ELF-1 (cell line): ENCODE measurements at places on chromosomes 5 and 9.
A peak's percentile ranks its signal among the peaks of the same experiment; 100 is the strongest.

DNA sequence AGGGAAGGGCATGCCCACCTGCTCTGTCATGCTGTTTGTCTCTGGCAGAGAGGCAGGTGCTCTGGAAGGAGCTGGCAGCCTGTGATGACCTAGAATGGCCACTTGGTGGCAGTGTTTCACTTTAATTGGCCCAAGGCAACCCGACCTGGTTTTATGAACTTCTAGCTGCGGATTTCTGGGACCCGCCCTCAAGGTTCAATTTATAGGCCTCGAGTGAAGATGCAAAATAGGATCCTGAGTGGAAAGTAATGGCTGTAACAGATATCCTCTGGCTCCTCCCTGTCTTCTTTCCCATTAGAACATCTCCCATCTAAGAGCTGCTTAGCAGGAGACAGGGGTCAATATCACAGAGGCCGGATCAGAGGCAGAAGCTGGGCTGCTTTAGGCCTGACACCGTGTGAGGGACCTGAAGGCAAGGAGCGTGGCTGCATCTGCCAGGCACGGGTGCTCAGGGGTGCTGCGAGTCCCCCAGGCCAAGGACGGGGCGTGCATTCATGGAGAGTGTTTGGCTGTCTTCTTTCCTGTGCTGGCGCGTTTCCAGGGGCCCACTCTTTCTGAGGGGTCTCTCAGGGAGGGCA is 56.7 kb upstream of the SLC28A3 start:
- peak; percentile 86 for DNase-seq

- no peak for DNase-seq
These were observed 199.0 kb upstream of the MVB12B start for GRCh38 chr9:126127591-126127990.

GRCh38 chr5:113172231-113172826 is 195.7 kb downstream of the DCP2 start:
- no peak for DNase-seq

GRCh38 chr5:66553916-66554575 is 42.1 kb upstream of the MAST4 start:
- no peak for DNase-seq

DNA sequence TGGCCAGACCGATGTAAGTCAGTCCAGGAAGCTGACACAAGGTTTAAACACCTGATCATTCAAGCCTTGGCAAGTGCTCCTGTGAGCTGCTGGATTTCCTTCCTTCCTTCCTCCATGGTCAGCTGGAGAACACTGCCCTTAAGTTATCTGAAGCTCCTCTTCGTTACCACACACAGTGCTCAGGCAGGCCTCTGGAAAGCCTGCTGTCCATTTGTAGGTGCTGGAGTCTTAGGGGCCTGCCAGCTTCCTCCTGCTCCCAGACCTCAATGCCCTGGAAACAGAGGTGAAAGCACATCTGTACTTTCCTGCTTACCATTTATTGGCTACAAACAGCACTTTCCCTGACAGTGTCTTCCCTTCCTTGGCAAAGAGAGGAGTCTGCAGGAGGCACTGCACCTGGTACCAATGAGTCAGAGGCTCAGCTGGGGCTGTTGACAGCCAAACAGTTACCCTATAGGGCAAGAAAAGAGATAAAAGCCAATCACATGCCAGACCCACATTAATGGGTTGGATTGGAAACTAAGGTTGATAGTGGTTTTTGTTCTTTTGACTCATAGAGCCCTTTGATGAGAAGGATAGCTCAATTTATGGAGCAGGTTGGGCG is 72.6 kb upstream of the PUM3 start:
- peak; percentile 2 for DNase-seq

DNA sequence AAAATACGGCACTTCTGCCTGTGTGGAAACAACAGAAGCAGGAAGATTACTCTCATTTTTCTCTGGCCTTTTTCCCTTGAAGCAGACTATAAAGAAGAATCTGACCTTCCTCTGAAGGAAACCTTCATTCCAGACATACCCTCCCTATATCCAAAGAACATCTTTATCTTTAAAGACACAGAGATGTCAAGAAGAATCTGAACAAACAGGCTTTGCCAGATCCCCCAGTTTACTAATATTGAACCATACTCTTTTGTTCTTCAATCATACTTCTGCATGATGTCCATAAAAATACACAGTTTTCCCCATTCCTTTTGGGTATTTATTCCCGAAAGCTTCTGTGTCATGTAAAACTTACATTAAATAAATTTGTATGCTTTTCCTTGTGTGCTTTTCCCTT is 225.8 kb downstream of the MAT2B start:
- no peak for DNase-seq

GRCh38 chr5:169686137-169686536 is 49.1 kb downstream of the DOCK2 start:
- no peak for DNase-seq

GRCh38 chr9:28086881-28087280 is 513.6 kb upstream of the C9orf72 start:
- DNase-seq: no peak

GRCh38 chr5:175814691-175815090 is 56.7 kb upstream of the CPLX2 start:
- no peak for DNase-seq

GRCh38 chr5:74130155-74130897 is 504.3 kb downstream of the ARHGEF28 start:
- DNase-seq: no peak

DNA sequence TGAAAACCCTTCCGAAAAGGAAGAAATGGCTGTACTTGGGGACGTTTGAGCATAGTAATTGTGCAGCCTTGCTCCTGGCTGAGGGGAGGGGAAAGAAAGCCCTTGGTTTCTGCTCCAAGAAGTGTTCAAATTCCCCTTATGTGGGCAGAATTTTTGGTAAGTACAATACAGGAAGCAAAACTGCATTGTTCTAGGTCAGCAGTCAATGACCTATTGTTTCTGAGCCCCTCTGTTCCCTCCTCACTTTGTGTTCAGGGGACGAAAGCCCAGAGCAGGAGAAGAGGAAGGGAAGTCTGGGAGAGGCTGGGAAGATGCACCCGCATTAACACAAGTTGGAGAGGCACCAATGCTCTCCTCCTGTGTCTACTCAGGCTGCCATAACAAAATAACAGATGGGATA is 11.9 kb downstream of the BASP1 start:
- no peak for DNase-seq

GRCh38 chr9:130286781-130287428 is 21.3 kb downstream of the HMCN2 start:
- DNase-seq: no peak

- no peak for DNase-seq
These were observed 13.4 kb downstream of the ELAVL2 start for GRCh38 chr9:23812673-23813072.

- no peak for DNase-seq
These were observed 74.0 kb upstream of the SPTLC1 start for GRCh38 chr9:92188969-92189781.

- no peak for DNase-seq
These were observed 3.9 kb downstream of the MXD3 start for GRCh38 chr5:177307544-177308363.

GRCh38 chr9:125604196-125604595 is 102.8 kb downstream of the MAPKAP1 start:
- DNase-seq: no peak
